ENCODE measurements at places on chromosomes 6 and 20.
A peak's percentile ranks its signal among the peaks of the same experiment; 100 is the strongest.

- no peak for DNase-seq
These were observed 685.6 kb downstream of the DOK5 start for GRCh38 chr20:55160996-55161395.

- DNase-seq, result no peak
These were observed 249 bp downstream of the SAMD10 start for GRCh38 chr20:63979229-63979556.

DNA sequence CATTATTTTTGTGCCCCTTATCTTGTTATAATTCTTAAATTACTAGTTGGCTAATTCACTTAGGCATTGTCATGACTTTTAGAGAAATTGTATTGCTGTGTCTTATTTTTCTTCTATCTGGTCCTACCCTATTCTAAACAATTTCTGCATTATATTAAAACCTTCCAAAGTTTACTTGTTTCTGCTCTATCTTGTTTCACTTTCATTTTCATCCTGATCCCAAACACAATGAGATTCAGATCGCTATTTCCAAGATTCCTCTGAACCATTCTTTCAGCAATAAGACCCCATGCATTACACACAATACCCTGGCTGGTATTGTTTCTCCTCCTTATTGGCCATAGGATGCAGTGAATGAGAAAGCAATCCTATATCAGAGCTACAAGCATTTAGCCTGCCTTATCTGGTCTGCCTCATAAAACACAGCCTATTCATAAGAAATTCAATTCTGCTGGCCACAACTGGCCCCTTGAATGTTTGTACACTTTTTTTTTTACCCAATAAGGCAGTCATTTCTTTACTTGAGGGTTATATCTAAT lies 69.9 kb upstream of the POU3F2 start:
- no peak for DNase-seq

DNA sequence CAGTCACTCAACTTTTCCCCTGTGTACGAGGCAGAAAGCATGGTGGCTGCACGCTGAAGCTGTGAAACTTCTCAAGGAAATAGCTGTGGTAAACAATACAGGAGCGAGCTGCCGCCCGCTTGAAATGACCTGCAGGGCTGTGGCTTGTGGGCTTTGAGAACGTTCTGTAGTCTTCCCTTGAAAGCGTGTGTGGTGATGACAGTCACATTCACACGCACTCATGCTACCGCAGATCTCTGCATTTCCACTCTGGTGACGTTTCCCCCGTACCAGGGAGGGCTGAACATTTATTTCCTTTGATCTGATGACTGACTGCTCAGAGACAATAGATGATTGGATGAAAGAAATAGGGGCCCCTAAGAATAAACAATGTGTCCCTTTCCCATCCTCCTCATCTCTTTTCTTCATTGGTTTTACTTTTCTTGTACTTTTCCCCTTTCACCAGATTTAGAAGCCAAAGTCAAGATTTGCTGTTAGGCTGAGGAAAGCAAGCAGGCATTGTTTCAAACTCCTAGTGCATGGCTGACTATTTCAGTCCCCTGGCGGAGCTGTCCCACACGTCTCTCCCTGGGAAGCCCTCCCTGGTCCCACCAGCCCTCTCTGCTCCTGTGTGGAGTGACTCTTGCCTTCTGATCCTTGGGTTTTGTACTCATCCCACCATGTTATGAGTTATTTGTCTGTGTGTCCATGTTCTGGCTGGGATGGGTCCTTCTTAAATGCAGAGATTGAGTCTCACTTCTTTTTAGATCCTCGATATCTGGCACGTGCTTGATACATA lies 3.9 kb downstream of the SYTL3 start:
- no peak for DNase-seq

GRCh38 chr6:31091680-31092079 lies 20.7 kb downstream of the C6orf15 start:
- DNase-seq, result peak; percentile 33

DNA sequence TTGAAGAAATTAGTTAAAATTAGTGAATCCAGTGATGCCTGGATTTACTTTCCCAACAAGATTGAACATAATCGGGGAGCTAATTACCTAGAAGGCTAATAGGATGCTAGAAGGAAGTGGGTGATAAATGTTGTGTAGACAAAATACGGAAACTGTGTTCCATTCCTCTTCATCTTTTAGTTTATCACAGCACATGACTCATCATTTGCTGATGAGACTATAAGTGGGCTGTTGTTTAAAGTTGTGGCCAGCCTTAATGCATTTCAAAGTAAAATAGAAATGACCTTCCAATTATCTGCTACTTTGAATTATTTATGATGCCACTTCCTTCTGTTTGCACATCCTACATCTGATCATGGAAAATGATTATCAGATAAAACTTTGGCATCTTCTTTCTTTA lies 43.4 kb downstream of the OGFRL1 start:
- no peak for DNase-seq

DNA sequence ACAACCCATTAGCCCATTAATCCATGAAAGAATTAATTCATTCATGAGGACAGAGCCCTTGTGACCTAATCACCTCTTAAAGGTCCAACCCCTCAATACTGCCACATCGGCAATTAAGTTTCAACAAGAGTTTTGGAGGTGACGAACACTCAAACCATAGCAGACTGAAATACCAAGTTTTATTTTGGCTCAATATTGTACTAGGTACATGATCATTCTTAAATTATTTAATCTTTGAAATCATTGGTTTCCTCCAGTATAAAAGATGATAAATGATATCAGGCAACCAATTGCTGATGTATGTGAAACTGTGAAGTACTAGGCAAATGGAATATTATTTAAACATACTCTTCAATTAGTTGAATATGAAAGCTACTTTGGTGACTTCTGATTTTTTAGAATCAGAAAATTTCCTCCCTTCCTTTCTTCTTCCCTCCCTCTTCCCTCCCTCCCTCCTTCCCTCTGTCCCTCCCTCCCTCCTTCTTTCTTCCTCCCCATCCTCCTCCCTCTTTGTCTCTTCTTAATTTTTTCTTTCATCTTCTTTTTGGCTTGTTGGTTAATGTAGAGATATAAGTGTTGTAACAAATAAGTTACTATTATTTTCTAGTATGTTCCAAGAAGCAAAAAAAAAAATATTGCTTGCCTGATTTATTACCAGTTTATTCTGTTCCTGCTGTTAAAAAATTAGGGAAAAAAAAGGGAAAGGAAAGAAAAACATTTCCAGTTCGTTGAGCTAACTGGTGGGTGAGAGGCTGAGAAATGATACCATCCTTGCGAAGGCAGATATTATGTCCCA lies 233.9 kb upstream of the ZNF217 start:
- DNase-seq, result no peak

DNA sequence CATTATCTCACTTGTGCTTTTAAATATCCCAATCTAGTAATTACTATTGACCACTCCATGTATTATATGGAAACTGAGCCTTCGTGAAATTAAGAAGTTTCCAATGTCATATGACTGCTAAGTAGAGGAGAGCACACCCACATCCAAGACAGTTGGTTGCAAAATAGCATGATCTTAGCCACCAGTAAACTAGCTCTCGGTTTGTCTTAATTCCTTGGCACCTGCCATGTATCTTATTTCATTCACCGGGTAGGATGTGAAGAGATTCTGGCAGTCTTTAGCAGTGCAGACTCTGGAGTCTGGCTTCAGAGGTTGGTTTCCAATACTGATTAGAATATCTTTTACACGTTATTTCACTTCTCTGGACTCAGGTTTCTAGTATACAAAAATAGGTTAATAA lies 270.3 kb downstream of the LAMA2 start:
- no peak for DNase-seq

DNA sequence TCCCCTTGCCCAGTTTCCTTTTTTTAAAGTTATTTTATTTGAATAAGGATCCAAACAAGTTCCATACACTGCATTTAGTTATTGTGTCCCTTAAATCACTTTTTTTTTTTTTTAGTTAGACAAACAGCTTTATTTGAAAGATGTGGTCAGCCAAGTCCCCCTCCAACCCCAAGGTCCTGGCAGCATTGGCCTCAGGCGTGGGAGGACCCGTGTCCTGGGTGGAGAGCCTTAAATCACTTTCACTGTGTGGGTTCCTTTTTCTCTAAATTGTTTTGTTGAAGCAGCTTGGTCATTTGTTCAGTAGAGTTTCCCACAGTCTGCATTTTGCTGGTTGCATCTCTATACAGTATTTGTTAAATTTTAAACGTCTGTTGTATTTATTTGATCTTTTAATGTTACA lies 5.2 kb upstream of the TBCC start:
- DNase-seq, result no peak

GRCh38 chr6:31621320-31621939 lies 915 bp downstream of the PRRC2A start:
- peak; percentile 20 for DNase-seq

DNA sequence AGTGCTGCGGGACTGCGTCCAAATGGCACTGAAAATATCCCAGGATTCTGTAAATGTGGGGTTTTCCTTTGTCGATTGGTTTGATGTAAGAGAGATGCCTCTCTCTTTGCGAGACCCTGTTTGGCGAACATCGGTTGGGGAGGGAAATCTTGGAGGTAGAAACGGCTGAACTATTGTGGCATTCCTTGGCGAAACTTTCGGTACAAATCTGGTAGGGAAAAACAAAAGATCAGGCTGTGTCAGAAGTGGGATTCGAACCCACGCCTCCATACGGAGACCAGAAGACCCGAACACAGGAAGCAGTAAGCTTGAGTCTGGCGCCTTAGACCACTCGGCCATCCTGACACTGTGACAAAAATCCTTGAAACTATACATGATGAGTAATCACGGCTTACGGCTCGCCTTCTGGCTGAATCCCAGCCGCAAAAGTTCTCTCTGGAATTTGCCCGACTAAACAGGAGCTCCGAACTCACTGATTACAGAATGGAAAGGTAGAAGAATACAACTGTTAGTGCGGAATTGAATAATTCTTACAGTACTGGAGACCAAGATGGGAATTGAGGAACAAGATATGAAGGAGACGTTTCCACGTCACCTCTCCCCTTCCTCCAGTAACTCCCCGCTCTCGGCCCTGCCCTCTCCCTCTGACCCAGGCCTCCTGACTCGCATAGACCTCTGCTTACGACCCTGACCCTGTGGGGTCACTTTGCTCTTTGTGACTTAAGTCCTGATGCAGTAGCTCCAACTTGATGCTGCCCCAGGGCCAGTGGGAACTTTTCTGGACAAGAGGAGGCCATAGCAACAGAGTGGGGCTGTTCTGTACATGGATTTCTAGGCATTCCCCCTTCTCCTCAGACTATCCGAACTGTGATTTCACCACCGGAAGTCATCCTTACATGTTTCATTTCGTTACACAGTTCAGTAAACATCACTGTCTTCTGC lies 132.8 kb upstream of the ZNF184 start:
- DNase-seq, result no peak

GRCh38 chr6:137982418-137983189 lies 115.5 kb downstream of the TNFAIP3 start:
- no peak for DNase-seq

DNA sequence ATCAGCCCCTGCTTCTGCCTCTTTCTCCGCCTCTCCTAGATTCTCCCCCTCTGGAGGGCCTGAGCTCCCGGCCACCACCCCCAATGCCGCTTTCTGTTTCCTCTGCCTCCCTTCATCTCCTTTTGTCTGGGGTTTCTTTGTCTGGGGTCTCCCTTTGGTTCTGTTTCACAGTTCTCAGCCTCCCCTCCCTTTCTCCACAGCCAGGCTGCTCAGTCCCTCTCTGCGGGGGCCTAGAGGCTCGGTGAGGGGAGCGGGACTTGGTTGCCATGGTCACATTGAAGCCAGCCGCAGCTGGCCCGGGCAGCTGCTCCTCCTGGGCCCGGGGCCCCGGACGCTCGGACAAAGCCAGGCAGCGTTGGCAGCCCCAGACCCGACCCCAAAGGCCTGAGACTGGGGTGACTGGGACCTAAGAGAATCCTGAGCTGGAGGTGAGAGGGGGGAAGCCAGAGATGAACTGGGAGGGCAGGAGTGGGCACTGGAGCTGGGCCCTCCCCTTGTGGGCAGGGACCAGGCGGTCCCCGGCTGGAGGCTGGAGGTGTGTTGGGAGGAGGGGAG lies 3.5 kb upstream of the DDR1 start:
- no peak for DNase-seq

DNA sequence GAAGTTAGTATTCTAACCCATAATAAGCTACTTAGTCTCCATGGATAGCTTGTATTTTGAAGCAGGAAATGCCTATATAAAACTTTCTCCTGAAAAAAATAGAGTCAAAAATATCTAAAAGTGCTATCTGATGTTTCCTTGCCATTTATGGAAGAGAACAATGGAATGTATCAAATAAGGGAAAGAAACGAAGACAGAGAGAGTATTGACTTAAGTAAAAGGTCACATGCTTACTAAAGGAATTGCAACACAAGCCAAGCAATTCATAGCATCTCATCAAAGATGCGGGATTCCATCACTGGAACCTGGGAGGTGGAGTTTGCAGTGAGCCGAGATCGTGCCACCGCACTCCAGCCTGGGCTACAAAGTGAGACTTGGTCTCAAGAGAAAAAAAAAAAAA lies 112.9 kb upstream of the DTNBP1 start:
- DNase-seq, result no peak

GRCh38 chr6:3603340-3604130 lies 146.7 kb upstream of the SLC22A23 start:
- DNase-seq, result no peak

GRCh38 chr20:32510120-32510600 lies 75.0 kb downstream of the NOL4L start:
- DNase-seq, result no peak

DNA sequence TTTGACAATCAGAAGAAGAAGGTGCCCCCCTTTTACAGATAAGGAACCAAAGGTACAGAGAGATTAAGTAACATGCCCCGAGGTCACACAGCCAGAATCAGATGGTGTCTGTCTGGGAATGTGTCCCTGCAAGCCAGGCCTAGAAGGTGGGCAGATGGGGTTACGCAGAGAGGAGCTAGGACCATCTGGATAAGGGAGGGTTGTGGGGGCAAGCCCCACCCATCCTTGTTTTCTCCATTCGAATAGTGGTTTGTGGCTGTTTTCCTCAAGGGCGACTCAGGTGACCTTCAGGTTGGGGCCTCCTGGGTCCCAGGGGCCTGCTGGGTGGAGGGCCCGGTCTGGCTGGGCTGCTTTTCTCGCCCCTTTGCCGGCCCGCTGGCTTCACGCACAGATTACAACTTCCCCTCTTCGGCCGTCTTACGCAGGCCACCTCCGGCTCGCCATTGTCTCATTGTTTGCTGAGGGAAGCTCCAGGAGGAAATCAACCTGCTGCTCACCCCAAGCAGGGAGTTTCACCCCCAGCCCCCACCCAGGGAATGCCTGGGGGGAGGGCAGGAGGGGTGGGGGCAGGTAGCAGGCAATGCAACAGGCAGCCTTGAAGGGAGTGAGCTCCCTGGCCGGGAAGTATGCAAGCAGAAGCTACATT lies 30.8 kb upstream of the CSNK2A1 start:
- no peak for DNase-seq

- DNase-seq, result no peak
These were observed 149.4 kb downstream of the ZMYND8 start for GRCh38 chr20:47206962-47207641.

GRCh38 chr6:63487103-63487813 lies 85.0 kb upstream of the LOC128125822 start:
- no peak for DNase-seq

GRCh38 chr6:149925974-149926777 lies 3.3 kb upstream of the RAET1G start:
- peak; percentile 81 for DNase-seq

- DNase-seq, result no peak
These were observed 13.8 kb upstream of the GJE1 start for GRCh38 chr6:142118925-142119324.

GRCh38 chr6:19121521-19121920 lies 715.6 kb upstream of the ID4 start:
- no peak for DNase-seq

GRCh38 chr6:82568290-82568993 lies 204.8 kb downstream of the TPBG start:
- no peak for DNase-seq

Measured in hematopoietic multipotent progenitor cell treated with erythropoietin and hydrocortisone succinate and interleukin-3 and kit ligand, for 15 days (in vitro differentiated cells).